CD8-positive, alpha-beta T cell (primary cell): ENCODE measurements at places on chromosomes 16 and 17.

- DNase-seq = peak; percentile 84
These were observed 20.6 kb downstream of the ADAM11 start for GRCh38 chr17:44779211-44780025.

- no peak for DNase-seq
These were observed 10.8 kb downstream of the CDK5R1 start for GRCh38 chr17:32497431-32498205.

- no peak for DNase-seq
These were observed 7.5 kb downstream of the TK1 start for GRCh38 chr17:78179372-78179771.

DNA sequence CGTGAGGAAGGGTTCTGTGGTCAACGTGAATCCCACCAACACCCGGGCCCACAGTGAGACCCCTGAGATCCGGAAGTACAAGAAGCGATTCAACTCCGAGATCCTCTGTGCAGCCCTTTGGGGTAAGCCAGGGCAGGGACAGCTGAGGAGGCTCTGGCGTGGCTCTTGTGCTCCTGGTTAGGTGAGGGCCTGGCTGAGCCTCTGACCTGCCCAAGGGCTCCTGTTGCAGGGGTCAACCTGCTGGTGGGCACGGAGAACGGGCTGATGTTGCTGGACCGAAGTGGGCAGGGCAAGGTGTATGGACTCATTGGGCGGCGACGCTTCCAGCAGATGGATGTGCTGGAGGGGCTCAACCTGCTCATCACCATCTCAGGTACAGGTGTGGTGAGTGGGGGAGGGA lies 4.2 kb upstream of the C17orf107 start:
- no peak for DNase-seq
